ENCODE measurements at places on chromosomes 13 and 19.
A peak's percentile ranks its signal among the peaks of the same experiment; 100 is the strongest.

- no peak for DNase-seq
Observed at GRCh38 chr13:30004204-30004603, 153.8 kb upstream of the UBL3 start.

- no peak for DNase-seq
Observed at GRCh38 chr13:26017196-26017921, 34.5 kb downstream of the SHISA2 start.

DNA sequence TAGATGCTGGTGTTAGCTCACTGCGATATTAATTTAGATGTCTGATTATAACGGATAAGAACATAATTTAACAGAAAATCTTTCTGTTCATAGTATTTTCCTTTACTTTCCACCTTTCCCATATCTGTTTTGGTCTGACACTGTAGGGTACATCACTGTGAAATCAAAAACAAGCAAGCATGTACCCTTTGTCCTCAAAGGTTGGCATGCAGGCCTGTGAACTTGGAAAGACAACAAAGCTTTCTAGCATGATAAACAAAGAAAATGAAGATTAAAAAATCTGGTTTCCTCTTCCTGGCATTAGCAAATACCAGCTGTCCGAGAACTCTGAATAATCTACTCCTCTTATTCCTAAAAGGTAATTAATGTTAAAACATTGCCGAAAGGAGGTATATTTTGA, 31.6 kb downstream of the THSD1 start:
- DNase-seq = no peak

DNA sequence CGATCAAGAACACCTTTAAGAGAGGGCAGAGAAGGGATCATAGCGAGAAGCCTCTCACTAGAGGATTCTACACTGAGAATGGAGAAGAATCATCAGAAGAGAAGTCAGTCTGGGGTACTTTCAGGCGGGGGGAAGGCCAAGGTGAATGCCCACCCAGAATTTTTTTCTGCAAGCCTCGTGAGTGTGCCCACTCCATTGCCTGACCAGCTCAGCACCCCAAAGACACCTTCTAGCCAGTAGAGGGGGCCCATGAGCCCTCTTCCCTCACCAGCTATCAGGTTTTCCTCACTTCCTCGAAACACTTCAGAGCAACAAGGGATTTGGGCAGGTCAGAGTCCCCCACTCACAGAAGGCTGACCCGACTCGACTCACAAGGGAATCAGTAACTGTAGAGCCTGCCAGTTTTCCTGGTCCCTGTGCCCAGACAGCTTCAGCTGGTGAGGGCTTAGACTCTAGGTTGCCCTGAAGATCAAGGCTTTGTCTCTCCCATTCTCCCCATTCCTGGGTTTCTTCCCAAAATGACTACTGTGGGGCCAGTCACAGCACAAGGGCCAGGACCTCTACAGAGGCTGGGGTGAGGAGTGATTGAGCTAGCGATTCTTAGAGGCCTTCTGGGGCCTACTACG, 18.4 kb downstream of the NLRP13 start:
- no peak for DNase-seq

GRCh38 chr13:105213512-105213911, 1322.0 kb downstream of the EFNB2 start:
- no peak for DNase-seq

- peak; percentile 42 for DNase-seq
Observed at GRCh38 chr19:40424637-40425449, 949 bp downstream of the SERTAD1 start.

- DNase-seq = no peak
Observed at GRCh38 chr13:31908696-31909411, 122.7 kb upstream of the FRY start.

GRCh38 chr13:28552288-28552687, 57.4 kb upstream of the FLT1 start:
- no peak for DNase-seq

DNA sequence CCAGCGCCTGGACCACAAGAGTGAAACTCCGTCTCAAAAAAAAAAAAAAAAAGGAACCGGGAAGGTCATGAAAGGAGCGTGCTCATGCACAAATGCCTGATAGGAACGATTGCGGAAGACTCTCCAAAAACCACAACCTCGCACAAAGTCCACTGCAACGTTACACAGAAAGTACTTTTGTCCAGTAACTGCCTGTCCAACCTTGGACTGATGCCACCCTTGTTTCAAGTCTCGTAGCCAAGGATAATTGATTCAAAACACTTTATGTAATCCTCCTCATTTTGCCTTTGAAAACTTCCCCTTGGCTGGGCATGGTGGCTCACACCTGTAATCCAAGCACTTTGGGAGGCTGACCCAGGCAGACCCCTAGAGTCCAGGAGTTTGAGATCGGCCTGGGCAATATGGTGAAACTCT, 13.7 kb downstream of the LGALS7 start:
- no peak for DNase-seq

GRCh38 chr19:6891761-6892385, 4.5 kb downstream of the ADGRE1 start:
- DNase-seq = no peak

- DNase-seq = no peak
Observed at GRCh38 chr13:50235604-50236342, 220.5 kb downstream of the KCNRG start.

DNA sequence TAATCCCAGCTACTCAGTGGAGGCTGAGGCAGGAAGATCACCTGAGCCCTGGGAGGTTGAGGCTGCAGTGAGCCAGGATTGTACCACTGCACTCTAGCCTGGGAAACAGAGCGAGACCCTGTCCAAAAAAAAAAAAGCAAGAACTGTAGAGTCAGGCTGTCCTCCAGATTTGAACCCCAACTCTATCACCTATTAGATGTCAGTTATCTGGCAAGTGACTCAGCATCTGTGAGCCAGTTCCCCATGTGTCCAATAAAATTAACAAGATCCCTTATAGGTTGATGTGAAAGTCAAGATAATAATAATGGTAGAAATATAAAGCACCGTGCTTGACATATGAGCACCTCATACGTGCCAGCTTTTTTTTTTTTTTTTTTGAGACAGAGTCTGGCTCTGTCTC, 22.0 kb downstream of the GP6 start:
- no peak for DNase-seq

- DNase-seq = no peak
Observed at GRCh38 chr19:41860419-41861115, 512 bp downstream of the RPS19 start.

- DNase-seq = no peak
Observed at GRCh38 chr13:114105521-114106225, 26.8 kb downstream of the RASA3 start.

GRCh38 chr19:7879111-7879807, 5.1 kb upstream of the PRR36 start:
- no peak for DNase-seq

DNA sequence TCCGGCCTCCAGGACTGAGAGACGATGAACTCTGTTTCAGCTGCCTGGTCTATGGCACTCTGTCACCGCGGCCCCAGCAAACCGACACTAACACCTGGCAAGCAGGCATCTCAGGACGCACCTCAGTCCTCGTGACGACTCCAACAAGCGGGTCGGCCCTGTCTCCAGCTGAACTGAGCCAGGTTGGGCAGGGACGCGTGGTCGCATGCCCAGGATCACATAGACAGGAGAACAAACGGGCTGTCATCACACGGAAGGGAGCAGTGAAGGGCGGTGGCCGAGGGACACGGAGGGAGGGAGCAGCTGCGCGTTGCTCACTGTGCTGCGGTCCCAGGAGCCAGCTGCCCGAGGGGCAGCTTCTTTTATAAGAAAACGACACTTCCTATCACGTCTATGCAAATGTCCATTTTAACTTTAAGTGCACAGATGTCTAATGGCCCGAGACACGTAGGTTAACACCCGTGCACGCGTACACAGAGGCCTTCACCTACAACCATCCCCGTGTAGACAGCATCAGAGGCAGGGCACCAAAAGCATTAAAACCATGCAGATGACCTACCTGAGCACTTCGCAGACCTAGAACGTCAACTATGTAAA, 8.9 kb downstream of the SGTA start:
- no peak for DNase-seq

DNA sequence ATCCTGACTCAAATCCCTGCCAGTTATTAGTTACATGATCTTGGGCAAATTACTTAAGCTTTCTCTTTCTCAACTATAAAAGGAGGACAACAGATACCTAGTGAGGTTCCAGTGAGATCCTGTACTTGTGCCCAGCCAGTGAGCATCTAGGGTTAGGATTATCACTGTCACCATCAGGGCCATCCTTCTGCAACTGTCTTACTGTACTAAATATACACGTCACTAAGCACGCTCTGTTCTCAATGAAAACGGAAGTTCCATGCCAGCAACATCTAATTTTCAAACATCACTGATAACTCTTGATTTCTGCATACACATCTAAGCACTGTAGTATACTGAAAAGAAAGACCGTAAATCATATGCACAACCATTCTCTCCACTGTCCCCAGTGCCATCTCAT, 70.0 kb downstream of the FOXO1 start:
- no peak for DNase-seq

DNA sequence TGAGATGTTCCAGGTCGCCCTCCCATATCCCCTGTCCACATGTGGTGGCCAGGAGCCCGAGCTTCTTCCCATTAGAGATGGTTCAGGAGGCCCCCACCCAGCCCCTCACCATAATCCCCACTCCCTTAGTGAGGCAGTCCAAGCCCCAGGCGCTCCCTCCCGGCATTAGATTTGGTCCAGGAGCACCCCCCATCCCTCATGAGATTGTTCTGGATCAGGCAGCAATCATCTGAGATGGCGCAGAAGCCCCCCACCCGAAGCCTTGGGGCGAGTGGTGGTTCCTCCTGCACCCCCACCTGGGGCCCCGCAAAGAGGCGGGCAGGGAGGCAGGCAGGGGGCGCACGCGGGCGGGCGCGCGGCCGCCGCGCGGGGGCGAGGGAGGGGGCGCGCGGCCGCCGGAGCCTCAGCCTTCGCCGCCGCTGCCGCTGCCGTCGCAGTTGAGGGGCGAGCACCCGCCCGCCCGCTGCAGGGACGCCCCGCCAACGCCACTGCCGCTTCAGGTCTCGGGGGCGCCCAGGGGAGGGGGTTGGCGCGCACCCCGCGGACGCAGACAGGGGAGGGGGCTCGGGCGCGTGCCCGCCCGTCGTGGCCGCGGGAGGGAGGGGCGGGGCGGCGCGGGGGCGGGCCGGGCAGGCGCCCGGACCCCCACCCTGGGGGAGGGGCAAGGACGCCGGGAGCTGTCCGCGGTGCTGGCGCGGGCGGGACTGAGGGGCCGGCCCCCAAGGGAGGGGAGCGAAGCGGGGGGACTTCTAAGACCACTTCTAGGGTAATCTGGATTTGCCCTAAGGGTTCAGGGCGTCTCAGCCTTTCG, 46.4 kb upstream of the SHKBP1 start:
- no peak for DNase-seq

DNA sequence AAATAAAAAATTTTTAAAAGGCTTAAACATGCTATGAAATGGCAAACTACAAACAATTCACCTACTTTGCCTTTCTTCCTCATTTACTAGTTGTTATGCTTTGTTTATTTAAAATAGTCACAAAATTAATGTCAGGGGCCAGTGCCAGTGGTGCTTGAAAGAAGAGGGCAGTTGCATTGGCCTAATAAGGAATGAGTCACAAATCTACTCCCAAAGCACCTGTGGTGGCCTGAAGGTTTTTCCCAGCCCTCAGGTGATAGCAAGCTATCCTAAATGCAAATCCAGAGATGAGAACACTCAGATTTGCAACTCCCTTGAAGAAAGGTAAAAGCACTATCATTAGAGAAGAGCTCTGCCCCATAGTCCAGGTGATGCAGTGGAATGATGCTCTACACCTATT, 103.6 kb downstream of the MBNL2 start:
- no peak for DNase-seq

GRCh38 chr19:31639306-31639705, 290.1 kb upstream of the TSHZ3 start:
- DNase-seq = no peak

- DNase-seq = no peak
Observed at GRCh38 chr19:46339446-46339845, 7.4 kb upstream of the PPP5C start.

GRCh38 chr19:45376045-45376724, 5.8 kb upstream of the ERCC2 start:
- peak; percentile 84 for DNase-seq

Measured in hepatic stellate cell (primary cell).